ENCODE measurements at places on chromosomes 4 and X.

- no peak for DNase-seq
Measured at GRCh38 chrX:43813898-43814297, 68.4 kb downstream of the MAOB start.

- DNase-seq = no peak
Measured at GRCh38 chr4:143773998-143774895, 73.8 kb upstream of the FREM3 start.

DNA sequence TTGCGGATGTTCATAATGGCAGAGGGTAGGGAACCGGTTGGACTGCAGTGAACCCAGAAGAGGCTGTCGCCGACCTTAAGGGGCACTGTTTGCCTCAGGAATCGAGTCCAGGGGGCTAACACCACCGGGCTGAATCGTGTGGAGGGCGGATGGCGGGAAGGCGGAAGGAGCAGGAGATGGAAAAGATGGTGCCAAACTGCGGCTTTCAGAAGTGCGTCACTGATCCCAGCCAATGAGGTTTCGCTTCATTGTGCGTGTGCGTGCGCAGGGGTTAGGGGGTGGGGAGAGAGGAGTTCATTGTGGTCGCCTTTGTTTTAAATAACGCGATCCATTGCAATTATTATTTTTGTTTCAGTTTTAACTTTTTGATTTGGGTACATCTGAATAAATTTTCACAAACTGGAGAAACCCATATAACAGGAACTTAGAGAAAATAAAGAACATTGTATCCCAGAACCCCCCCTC is at the start of gene NAA11:
Gene NAA11, minus strand, starts transcription at position 198 of the 465 bp plus-strand sequence. Its CDS starts 184 bp downstream, at position 14.
- DNase-seq = no peak

- no peak for DNase-seq
Measured at GRCh38 chr4:11456401-11456800, 27.7 kb upstream of the HS3ST1 start.

- DNase-seq = no peak
Measured at GRCh38 chrX:130051176-130051845, 59.0 kb downstream of the ELF4 start.
